ENCODE measurements at places on chromosomes 16 and 17.

DNA sequence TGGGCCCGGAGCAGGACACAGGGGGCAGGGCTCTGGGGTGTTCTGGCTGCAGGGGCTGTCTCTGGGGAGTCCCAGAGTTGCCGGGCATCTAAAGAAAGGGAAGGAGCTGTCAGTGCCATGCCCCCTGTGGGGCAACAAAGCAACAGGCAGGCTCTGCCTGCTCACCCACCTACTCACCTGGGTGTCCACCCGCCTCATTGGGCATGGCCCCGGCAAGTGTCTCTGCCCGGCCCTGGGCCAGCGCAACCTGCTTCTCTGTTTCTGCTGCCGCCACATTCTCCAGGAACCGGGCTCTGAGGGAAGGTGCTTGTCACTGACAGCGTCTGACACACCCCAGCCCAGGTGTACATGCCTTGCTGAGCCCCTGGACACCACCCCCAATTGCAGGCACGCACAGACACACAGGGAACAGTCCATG, 7.3 kb downstream of the TMEM208 start:
- DNase-seq: no peak

DNA sequence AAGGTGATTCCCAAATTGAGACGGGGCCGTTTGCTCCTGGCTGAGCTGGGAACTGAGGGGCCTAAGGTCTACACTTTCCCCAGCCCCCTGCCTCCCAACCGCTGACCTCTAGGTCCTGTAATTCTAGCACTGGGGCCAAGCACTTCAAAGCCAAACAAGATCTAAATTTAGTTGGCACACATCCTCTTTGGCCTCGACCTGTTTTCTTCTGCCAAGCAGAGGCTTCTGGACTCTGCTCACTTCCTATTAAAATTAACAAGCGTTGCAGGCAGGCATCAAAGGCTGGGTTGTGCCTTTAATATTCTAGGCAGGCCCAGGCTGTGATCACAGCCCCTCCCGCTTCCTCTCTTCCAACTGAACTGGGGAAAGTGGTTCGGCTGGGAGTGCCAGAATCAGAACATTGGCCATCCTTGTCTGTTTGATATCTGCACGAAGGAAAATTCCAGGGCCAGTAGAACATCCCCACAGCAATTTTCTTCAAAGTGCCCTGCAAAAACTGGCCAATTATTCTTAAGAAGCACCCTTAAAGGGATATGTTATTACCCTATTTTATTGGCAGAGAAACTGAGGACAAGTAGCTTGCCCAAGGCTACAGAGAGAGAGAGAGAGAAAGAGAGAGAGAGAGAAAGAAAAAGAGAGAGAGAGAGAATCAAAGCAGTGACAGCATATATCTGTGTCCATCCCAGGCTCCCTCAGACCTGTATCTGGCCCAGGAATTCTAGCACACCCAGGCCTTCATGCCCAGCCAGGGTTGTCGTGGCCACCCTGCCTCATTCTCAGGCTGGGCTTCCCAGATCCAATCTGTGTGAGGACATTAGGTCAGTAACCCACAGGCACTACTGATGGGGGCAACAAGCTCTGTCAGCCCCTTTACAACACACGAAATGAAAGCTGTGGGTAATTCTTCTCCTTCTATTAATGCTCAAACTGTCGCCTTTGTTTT, 12.8 kb upstream of the MT4 start:
- no peak for DNase-seq

DNA sequence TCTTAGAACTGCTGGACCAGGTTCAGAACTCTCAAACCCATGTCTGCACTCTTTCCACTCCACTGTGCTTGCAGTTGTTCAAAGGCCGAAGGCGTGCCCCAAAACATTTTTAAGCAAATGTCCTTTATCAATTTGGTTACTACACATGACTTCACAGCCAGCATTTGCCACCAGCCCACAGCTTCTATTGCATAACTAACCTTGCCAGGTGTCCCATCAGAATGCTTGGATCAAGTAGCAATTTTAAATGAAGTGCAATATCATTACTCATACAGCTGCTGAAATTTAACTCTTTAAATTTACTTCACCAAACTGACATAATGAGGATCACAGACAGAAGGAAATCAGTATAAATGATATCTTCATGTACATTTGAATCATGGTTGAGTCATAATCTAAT, 29.8 kb upstream of the HS3ST3A1 start:
- no peak for DNase-seq

DNA sequence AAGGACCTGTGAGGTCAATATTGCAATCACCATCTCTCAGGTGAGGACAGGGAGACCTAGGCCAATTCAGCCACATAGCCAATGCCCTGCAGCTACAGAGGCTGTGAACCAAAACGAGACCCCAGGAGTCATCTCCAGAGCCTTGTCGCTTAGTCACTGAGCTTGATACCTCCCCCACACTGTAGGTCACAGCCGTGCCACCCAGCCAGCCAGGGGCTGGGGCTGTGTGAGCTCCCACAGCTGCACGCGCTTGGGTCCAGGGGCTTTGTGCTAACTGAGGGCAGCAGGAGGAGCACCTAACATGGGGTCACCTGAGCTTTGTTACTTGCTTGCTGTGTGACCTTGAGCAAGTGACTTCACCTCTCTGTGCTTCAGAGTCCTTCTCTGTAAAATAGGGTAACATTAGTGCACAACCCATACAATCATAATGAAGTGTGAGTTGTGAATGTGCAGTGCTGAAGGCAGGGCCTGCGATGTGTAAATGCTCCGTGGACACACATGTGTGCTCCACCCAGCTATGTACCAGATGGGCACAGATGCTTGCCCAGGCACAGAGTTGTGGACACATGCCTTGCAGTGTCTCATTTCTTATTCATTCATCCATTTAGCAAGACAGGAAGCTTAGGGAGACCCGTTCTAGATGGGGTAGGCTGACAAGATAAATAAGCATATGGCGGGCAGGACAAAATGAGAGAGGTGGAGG, 25.9 kb downstream of the SBK1 start:
- no peak for DNase-seq

- DNase-seq: no peak
These were observed 96.3 kb downstream of the CYLD start for GRCh38 chr16:50838165-50838564.

GRCh38 chr17:82802075-82802780, 37.6 kb downstream of the ZNF750 start:
- no peak for DNase-seq

DNA sequence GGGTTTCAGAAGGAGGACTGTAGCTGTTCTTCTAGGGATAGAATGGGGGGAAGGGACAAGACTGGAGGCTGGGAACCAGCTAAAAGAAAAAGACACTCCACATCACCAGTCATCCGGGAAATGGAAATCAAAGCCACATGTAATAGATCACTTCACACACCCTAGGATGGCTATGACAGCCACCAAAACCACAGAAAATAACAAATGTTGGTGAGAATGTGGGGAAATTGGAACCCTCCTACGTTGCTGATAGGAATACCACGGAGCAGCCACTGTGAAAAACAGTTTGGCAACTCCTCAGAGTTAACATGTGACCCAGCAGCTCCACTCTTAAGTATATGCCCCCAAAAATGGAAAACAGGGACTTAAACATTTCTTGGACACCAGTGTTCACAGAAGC, 2.3 kb downstream of the TLE7 start:
- DNase-seq: no peak

- no peak for DNase-seq
These were observed 10.6 kb downstream of the MOSMO start for GRCh38 chr16:22018559-22018958.

- DNase-seq: no peak
These were observed 23.1 kb downstream of the LGALS9 start for GRCh38 chr17:27654136-27654535.

DNA sequence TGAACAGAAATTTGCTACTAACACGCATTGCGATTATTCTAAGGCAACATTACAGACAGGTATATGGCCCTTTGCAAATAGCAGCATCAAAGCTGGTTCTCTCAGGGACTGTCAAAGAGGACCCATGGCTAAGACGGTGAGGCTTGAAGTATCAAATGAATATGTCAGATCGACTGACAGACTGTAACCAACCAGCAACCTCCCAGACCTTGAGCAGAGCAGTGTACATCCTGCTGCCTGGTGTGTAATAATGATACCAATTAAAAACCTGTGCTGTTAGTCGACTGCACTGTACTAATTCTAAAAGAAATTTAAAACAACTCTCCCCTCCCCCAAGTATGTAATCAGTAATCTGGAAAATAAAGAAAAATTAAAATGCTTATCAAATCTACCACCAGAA, 35.9 kb upstream of the GHDC start:
- DNase-seq: no peak
